ENCODE measurements at places on chromosomes 1 and 21.

DNA sequence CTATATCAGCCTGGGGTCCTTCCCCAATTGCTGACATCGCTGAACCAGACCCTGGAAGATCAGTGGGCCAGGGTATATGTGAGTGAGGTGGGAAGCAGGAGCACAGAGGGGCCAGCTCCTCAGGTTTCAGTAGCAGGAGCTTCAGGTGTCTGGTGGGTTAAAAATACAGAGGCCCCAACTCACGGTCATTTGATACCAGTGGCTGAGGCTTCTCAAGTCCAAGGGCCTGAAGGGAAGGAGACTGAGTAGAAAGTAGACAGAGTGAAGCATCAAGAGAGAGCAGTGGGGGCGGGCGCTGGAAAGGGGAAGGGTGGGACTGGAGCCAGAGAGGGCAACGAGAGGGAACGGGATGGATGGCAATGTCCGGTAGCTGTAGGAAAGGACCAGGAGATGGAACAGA lies 2.0 kb upstream of the CASQ1 start:
- no peak for DNase-seq

DNA sequence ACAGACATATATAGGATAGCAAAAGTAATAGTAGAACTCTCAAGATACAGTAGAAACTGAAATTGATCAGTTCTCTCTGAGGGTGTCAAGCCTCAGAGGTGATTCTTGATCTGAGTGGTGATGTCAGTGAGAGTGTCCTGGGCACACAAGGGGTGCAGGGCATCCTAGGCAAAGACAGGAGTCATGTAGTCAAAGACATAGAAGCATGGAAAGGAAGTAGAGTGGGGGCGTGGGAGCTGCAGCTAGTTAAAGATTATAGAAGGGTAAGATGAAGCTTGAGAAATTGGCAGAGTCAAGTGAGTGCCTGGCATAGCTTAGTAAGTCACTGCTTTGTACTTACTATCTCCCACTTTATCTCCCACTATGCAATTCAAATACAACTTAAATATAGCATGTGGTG lies 22.8 kb downstream of the CDC7 start:
- DNase-seq = no peak

- no peak for DNase-seq
Measured at GRCh38 chr1:78178816-78179215, 133.1 kb downstream of the GIPC2 start.

DNA sequence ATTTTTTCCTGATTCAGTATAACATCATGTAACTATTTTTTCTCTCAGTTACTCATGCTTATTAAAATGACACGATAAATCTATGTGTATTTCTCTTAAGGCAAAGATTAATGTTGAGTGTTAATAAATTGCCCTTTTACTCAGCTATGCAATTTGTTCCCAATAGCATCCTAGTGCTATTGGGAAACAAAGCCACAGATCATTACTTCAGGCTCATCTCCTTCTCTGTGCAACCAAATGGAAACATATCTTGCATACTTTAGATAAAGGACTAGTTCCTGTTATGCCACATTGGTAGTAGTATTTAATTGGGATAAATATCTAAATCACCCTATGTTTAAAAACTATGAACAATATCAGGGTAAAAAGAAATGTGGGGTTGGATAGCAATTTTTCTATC lies 106.2 kb downstream of the PLPPR4 start:
- DNase-seq = no peak

GRCh38 chr21:23045955-23046354 lies 2047.7 kb downstream of the NCAM2 start:
- DNase-seq = no peak

DNA sequence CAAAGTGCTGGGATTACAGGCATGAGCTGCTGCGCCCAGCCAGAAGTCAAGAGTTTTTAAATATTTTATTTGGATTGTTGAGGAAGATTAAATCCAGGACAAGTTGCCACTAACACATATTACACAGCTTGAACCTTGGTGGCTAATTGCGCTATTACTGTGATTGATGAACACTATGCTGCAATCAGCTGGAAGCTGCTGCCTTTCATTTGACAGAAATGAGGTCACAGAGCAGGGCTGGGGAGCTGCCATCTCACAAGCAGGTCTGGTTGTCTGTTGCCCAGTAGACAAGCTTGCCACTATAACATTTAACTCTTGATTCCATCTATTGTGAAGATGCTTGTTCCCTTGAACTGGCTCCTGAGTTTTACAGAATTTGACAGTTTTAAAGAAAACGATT lies 37.4 kb upstream of the NRDC start:
- DNase-seq = no peak

DNA sequence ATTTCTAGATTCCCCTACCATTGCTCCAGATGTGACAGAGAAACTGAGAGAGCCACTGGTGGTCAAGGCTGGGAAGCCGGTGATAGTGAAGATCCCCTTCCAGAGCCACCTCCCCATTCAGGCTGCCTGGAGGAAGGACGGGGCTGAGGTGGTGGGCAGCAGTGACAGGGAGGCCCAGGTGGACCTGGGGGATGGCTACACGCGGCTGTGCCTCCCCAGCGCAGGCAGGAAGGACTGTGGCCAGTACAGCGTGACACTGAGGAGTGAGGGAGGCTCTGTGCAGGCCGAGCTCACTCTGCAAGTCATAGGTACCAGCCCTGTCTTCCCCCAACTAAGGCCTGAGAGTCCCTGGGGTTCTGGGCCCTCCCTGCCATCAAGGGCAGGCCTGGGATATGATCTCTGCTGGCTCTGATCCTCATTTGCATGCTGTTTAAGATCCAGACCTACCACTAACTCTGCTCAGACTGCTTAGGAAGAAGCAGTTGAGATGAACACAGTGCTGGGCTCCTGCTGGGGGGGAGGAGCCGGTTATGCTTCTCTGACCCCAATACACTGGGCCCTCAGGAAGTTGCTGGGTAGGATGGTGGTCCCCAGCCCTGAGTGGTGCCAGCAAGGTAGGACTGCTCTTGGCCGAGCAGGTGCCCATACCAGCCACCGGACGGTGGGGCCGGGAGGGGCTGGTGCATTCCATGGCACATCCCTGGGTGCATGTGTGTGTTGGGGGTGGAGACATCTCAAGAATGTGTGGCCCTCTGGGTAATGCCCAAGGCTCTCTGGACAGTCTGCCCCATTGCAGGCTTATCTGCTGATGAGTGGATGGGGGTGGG lies 25.1 kb downstream of the IGFN1 start:
- no peak for DNase-seq

DNA sequence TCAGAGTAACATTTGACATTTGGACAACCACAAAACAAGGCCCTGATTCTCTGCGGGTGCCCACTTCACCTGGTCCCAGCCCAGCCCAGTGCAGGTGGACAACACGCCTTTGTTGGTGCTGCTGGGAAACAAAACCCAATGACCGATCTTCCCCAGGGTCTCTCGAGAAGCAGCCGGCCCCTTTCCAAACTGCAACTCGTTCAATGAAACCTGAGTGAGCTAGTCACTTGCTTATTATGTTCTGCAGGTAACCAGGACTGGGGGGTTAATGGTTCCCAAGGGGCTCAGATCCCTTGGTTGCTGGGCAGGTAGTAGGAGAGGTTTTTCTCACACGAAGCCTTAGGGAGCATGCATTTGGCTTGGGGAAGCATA lies 42.9 kb downstream of the ABCG1 start:
- no peak for DNase-seq

GRCh38 chr21:15436031-15436430 lies 293.8 kb upstream of the USP25 start:
- no peak for DNase-seq

DNA sequence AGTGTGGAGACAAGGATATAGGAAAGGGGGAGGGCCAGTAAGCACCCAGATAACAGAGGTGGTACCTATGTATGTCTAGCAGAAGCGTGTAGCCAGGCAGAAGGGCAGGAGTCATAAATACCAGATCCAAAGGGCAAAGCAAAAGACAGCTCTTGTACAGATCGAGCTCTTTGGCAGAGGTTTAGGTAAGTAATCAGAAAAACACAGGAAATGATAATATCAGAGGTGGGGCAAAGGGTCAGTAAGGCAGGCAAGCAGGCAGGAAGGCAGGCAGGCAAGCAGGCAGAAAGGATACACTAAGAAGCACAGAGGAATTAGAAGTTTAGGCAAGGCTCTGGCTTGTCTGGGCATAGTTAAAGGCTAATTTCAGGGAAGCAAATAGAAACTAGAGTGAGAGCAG lies 22.7 kb upstream of the SLFNL1 start:
- no peak for DNase-seq

DNA sequence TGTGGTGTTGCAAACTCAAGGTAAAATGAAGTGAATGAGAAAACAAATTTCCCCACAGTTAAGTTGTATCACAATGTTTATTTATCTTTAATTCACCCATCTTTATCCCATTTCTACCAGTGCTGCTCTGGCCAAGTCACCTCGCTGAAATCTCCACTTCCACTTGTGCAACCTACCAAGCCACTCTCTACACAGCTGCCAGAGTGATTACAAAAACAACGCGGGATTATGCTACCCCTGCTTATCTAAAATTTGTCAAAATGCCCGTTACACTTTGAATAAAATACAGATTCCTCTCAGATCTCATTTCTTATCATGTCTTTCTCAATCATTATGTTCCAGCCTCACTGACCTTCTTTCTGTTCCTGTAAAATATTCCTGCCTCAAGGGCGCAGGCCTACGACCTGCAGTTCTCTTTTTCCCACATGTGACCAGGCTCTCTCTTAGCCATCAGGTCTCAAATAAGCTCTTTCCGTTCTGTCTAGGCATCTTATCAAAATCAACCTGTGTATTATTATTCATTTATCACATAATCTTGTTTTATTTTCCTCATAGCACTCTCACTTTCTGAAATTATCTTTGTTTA lies 95.6 kb downstream of the NTMT2 start:
- DNase-seq = no peak

- no peak for DNase-seq
Measured at GRCh38 chr1:45620588-45621500, 3.0 kb downstream of the CCDC17 start.

GRCh38 chr1:67482733-67483482 lies 52.7 kb upstream of the SERBP1 start:
- no peak for DNase-seq

GRCh38 chr1:224681816-224682215 lies 65.7 kb downstream of the CNIH3 start:
- DNase-seq = no peak

DNA sequence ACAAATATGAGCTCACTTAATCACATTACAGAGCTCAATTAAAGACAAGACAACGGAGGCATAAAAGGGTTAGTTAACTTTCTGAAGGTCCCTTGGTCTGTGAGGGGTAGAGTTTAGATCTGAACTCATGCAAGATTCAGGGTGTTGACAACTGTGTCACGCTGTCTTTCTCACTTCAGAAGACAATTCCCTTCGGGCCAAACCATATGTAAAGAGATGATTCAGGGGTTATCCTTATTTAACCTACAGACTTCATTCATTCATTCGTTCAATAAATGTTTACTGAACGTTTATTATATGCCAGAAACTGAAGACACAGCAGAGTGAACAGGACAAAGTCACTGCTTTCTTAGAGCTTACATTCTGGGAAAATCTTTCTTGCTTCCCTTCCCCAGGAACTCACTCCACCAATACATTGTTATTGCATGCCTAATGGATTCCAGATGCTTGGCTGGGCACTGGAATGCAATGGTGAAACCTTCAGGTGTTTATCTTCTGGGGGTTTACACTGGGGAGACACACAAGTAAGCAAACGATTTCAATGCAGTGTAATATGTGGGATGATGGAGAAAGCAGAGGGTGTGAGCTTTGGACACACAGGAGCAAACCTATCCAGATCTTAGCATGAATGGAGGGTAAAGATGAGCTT lies 6.4 kb downstream of the XCL1 start:
- DNase-seq = no peak

- DNase-seq = no peak
Measured at GRCh38 chr1:21059021-21059420, 117.7 kb downstream of the EIF4G3 start.

GRCh38 chr1:33928251-33928650 lies 64.4 kb downstream of the HMGB4 start:
- DNase-seq = no peak

GRCh38 chr1:59682396-59683080 lies 132.2 kb upstream of the HOOK1 start:
- no peak for DNase-seq

- no peak for DNase-seq
Measured at GRCh38 chr1:23615423-23615822, 56.1 kb upstream of the ID3 start.

- no peak for DNase-seq
Measured at GRCh38 chr21:35504951-35505466, 455.9 kb upstream of the RUNX1 start.

DNA sequence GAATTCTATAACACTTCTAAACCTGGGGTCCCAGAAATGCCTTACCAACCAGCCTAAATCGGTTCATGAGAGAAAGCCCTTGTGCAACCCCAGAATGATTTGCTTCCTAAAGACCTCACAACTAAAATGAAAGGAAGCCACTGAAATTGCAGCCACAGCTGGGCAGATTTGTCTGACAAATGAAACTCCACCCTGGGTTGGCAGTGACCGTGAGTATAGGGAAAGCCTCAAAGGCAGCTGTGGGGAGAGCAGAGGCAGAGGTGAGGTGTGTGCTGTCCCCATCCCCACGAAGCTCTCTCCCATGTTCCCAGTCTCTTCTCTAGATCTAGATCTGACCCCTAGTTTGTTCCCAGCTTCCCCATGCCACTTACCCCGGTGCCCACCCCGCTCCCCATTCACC lies 23.1 kb downstream of the RHBDL2 start:
- DNase-seq = no peak

- no peak for DNase-seq
Measured at GRCh38 chr1:116389013-116389412, 16.0 kb downstream of the ATP1A1 start.
